Vagina (tissue), 2 donors: ENCODE measurements at places on chromosomes 16 and 17.

DNA sequence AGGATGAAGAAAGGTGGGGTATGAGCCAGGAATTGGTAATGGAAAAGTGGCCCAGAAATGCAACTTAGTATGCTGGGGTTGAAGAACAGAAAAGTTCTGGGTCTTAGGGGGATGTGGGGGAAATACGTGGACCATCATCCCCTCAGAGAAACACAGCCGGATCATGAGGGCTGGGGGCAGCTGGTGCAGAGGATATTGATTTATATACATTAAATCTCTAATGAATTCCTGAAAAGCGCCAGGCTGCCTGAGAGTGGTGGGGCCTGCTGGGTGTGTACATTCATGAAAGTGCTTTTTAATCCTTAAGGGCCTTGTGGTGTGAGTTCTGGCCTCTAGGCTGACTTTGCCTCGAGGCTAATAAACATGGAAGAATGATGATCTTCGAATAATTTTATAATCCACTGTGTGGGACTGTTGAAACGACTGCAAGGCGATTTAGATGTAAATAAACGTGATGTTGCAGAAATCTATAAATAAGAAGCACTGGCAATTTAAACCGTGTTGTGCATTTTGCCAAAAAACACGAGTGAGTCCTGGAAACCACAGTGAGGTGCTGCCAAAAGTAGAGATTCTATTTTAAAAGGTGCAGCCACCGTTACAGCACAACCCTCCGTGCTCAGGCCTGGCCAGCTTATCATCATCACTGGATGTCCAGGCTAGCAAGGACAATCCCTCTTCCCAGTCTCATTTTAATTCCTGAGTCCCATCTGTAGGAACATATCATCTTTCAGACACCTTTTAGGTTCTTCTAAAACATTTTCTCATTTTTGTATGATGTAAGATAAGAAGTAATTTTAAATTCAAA is 32.1 kb downstream of the PRKAR1A start:
- DNase-seq = no peak

DNA sequence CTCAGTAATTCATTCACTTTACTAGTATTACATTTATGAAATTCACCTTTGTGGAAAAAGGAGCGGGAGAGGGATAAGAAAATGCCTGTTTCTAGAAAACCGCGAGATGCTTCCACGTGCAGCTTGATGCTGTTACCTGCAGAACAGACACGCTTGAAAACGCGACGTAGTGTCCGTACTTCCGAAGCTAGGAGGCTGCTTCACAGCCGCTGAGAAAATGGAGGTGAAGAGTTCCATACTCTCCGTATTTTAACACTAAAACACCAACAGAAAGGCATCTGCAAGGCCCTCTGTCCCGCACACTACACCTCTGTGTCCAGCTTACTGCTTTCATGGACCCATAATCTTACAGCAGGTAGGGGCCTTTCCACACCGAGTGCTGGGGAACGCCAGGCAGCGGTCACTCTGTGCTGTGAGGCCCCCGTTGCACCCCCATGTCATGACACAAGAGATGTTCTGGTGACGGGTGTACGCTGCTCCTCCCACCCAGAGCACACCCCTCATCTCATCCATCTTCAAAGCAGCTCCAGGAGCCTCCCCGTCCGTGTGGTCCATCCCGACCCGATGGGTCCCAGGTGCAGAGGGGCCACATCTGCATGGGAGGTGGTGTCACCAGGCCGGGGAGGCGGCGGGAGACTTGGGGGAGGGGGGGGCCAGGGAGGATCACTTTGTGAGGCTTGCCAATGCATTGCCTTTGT is 40.4 kb downstream of the USP22 start:
- no peak for DNase-seq

- DNase-seq = no peak
Observed at GRCh38 chr17:2874189-2874686, 78.0 kb downstream of the RAP1GAP2 start.

DNA sequence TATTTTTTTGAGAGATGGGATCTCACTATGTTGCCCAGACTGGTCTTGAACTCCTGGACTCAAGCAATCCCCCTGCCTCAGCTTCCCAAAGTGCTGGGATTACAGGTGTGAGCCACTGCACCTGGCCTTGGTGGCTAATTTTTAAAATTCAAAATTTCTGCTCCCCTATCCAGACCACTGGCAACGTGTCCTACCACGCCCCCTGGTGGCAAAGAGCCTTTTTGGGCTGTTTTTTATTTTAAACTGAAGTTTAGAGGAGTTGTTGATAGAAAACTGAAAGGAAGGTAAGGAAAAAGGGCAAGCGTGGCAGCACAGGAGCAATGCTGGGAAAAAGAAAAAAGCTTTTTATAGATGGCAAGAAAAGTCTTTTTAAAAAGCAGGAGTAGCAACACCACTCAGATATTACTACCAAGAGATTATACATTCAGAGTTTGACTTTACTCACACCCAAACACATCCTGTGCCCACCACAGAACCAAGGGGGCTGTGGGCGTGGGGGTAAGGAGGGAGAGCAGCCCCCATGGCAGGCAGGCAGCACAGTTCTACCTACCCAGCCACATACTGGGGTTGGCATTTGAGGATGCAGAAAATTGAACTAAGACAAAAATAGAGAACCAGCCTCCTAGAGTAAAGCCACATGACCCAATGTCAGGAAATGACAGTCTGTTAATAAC is 4.2 kb upstream of the MXRA7 start:
- no peak for DNase-seq

GRCh38 chr17:17749921-17750320 is 68.7 kb downstream of the RAI1 start:
- DNase-seq = no peak

DNA sequence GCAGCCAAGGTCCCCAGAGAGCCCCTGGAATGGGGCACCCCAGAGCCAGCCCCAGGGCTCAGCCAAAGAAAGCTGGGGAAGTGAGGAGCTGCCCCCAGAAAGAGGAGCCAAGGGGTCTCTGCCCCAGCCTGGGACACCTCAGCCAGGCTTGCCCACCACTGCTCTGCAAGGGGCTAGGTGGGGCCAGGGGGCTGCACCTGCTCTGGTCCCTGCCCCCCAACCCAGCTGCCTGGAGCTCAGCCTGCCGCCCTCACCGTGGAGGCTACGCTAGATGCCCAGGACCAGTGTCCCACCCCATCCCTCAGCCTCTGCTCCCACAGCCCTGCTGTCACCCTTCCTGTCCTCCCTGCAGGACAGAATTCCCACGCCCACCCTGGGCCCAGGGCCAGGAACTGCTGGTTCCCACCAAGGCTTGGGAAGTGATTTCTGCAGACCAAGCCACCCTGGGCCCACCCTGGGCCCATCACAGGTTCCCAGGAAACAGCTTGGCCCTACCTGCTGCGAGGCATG is 28.1 kb upstream of the KRT17 start:
- no peak for DNase-seq

GRCh38 chr17:76556765-76557367 is 17.0 kb downstream of the PRCD start:
- DNase-seq = no peak

DNA sequence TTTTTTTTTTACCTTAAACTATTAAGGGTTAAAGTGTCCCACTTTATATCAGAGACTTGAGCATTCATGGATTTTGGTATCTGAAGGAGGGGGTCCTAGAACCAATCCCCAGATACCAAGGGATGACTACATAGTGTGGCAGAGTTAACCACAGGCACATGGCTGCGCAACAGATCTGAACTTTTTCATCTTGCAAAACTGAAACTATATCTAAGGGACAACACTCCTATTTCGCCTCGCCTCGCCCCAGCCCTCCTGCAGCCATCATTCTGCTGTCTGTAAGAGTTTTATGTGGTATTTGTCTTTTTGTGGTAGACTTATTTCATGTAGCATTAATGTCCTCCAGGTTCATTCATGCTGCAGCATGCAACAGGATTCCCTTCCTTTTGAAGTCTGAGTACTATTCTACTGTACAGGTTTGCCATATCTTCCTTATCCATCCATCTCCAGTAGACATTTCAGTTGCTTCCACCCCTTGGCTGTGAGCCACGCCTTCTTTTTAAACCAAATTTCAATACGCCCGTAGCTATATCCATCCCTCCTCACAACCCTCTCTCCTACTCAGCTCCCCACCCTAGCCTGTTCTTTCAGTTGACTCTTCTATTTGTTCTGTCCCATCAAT is 53.2 kb downstream of the AMFR start:
- no peak for DNase-seq

GRCh38 chr16:78505036-78505435 is 405.6 kb downstream of the WWOX start:
- DNase-seq = no peak

DNA sequence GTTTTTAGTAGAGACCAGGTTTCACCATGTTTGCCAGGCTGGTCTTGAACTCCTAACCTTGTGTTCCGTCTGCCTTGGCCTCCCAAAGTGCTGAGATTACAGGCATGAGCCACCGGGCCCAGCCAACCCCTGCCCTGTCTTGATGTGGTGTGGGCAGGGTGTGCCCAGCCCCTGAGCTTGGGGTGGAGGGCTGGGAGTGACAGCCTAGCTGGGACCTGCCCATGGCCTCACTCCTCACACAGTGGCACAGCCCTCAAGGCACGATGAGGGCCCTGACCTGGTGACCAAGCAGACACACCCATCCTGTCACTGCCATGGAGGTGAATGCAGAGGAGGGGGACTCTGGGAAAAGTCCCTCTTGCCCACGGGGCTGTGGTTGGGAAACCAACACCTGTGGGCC is 3.0 kb downstream of the IL32 start:
- no peak for DNase-seq

- no peak for DNase-seq
Observed at GRCh38 chr17:61254904-61255303, 144.7 kb upstream of the TBX2 start.

DNA sequence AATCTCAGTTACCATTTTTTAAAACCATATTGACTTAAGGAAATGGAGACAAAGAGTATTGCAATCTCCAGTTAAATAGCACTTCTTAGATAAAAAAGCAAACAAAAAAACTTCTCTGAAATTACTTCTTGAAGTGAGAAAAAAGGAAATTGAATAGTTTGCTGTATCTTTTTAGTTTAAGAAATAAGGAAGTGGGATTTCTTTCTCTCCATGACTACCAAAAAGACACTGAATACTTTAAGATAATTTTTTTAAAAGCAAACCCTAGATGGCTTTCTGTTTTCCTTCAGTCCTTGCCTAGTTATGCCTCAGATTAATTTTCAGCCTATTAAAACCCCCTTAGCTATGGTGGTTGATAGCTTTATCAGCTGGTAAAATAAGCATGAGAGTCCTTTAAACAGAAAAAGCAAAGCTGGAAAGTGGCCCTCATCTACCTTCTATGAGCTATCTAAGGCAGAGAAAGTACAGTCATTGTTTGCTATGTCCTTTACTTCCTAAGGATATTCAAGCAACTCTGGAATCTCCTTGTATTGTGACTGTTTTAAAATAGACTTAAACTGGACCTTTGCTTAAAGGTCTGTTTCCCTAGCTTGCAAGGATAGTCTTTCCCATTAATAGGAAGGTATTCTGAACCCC is 28.6 kb downstream of the TPPP3 start:
- DNase-seq = no peak

DNA sequence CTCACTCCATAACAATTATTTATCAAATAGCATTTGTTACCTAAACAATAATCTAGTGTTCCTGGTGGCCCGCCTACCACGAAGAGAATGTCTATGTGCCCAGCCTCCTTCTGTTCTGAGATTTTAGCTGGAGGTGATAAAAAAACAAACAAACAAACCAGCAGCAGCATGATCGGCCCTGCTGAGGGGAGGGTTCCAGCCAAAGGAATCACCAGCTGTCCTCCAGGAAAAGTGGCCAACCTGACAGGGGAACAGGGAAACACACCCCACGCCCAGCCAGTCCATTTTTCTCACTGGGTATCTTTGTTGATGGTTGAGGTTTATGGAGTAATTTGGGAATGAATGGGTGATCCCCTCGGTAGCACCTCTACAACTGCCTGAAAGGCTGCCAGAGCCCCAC is 203.0 kb upstream of the DYNLRB2 start:
- no peak for DNase-seq

DNA sequence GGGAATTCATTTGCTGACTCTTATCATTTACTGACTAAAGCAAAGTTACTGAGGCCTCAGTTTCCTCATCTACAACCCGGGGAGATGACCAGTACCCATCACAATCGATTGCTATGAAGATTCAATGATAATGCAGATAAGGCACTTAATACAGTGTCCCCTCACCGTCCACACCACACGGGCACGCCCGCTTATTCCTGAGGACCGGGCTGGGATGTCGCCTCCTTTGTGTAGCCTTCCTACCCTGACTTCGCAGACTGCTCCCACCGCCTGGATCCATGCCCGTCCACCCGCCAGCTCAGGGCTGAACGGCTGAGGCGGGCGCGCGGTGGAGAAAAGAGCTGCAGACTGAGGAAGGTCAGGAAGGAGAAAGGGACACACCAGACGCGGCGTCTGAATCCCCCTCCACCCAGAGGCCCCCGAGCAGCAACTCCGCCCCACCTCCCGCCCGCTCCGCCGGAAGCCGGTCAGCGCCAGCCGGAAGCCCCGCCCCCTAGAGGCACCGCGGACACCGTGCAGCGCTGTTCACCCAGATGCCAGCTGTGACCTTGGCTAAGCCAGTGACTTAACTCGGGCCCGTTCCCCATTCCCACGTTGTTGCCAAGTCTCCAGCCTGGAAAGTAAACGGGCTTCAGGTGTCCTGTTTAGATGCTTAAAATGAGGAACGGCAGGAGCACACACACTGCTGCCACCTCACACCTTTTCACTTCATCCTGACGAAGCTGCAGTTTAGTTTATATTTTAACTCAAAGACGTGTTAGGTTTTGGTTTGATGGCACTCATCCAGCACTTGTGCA is at the start of gene KRABD2:
TSS of gene KRABD2 (minus strand) at position 434 of the 797 bp plus-strand sequence.
- no peak for DNase-seq

- DNase-seq = no peak
Observed at GRCh38 chr17:75896415-75897159, at the start of gene TRIM65. Gene TRIM65, minus strand, starts transcription at chr17:75896951. Its CDS starts 14 bp downstream, at chr17:75896937.

DNA sequence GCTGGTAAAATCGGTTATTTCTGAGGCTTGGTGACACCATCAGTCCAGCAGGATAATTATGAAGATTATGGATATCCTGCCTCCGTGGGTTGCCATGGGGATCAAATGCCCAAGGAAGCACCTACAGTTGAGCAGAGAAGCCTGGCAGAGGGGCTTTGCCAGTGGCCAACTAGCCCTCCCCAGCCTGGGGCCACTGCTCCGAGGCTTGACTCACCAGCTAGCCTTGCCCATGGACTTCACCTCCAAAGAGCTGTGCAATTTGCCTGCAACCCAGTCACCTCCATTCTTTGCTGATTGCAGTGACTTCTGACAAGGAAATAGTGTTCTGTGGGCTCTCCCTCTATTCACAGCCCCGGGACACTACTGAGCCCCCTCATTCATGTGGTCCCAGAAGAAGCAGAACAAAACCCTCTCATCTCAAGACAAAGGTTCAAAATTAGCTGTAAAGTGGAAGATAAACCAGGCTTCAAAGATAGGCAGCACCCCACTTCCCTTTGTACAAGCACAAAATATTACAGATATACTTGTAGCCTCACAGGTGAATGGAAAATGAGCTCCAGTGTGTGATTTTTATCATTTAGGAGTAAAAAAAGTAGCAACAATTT is 1.6 kb downstream of the PECAM1 start:
- no peak for DNase-seq
